ENCODE measurements at places on chromosomes 6 and 20. TPM values are rescaled to one million over a fixed set of nuclear protein-coding genes. Genes with fewer than 3 reads are reported as not detected.

Gene MYLK2
- 0.13 TPM for total RNA-seq

Gene TTK
- 11.7 TPM for total RNA-seq

Gene TCF15
- not detected for total RNA-seq

Gene CTAGE9
- total RNA-seq, result not detected

Gene TDP2
- 25.1 TPM for total RNA-seq

Gene OOEP
- not detected for total RNA-seq

Gene ANKRD66
- total RNA-seq, result not detected

Gene CEP162
- 4.6 TPM for total RNA-seq

Gene NAPB
- total RNA-seq, result 7.3 TPM

Gene RPP40
- total RNA-seq, result 7.8 TPM

Gene BAK1
- total RNA-seq, result 10.8 TPM

Gene SLC12A5
- 0.06 TPM for total RNA-seq

Gene C6orf89
- 43.8 TPM for total RNA-seq

Gene DEFB132
- total RNA-seq, result not detected

Gene BCKDHB
- total RNA-seq, result 9.3 TPM

Gene MACROD2
- 0.56 TPM for total RNA-seq

Gene SRSF12
- under 0.01 TPM for total RNA-seq

Gene TAAR9
- not detected for total RNA-seq

Gene IMPG1
- not detected for total RNA-seq

Gene RWDD1
- total RNA-seq, result 31.5 TPM

Gene XKR7
- total RNA-seq, result not detected

Gene BTNL2
- not detected for total RNA-seq

Gene CRIP3
- 0.19 TPM for total RNA-seq

Gene TCFL5
- total RNA-seq, result 18.1 TPM

Gene NMBR
- total RNA-seq, result 0.12 TPM

Gene UCKL1
- 15.7 TPM for total RNA-seq

Gene STMND1
- not detected for total RNA-seq

Gene CALHM6
- 0.31 TPM for total RNA-seq

Gene VSTM2L
- total RNA-seq, result 0.53 TPM

Gene APOBEC2
- not detected for total RNA-seq

Gene HSPA12B
- 0.31 TPM for total RNA-seq

Gene CST2
- 10.8 TPM for total RNA-seq

Gene EZR
- 58.9 TPM for total RNA-seq

Gene ADIG
- total RNA-seq, result not detected

Gene CPXM1
- under 0.01 TPM for total RNA-seq

Gene PROKR2
- total RNA-seq, result not detected

Gene SLC26A8
- total RNA-seq, result 0.26 TPM

Gene FAM83D
- total RNA-seq, result 18.4 TPM

Gene OPRM1
- not detected for total RNA-seq

Gene TAGAP
- total RNA-seq, result not detected

Gene GPSM3
- 0.92 TPM for total RNA-seq

Gene MEI4
- not detected for total RNA-seq

Gene JPH2
- 0.37 TPM for total RNA-seq

Gene GRM4
- total RNA-seq, result under 0.01 TPM

Gene PPP1R14C
- total RNA-seq, result 11.3 TPM

Gene MDFI
- 0.19 TPM for total RNA-seq

Gene IRF4
- under 0.01 TPM for total RNA-seq

Gene RTN4IP1
- total RNA-seq, result 4.7 TPM

Gene DSTN
- total RNA-seq, result 357 TPM

Gene SCAF8
- 30.9 TPM for total RNA-seq

Gene SLC17A3
- not detected for total RNA-seq

Gene CD2AP
- 34.1 TPM for total RNA-seq

Gene GMPR
- 37.7 TPM for total RNA-seq

Gene JAG1
- total RNA-seq, result 219 TPM

Gene PKHD1
- total RNA-seq, result not detected

Gene ADGRB3
- total RNA-seq, result 1.4 TPM

Gene PCK1
- not detected for total RNA-seq

Gene SIM1
- total RNA-seq, result not detected
